ENCODE measurements at places on chromosomes 6 and 20. TPM values are rescaled to one million over a fixed set of nuclear protein-coding genes. Genes with fewer than 3 reads are reported as not detected.

DNA sequence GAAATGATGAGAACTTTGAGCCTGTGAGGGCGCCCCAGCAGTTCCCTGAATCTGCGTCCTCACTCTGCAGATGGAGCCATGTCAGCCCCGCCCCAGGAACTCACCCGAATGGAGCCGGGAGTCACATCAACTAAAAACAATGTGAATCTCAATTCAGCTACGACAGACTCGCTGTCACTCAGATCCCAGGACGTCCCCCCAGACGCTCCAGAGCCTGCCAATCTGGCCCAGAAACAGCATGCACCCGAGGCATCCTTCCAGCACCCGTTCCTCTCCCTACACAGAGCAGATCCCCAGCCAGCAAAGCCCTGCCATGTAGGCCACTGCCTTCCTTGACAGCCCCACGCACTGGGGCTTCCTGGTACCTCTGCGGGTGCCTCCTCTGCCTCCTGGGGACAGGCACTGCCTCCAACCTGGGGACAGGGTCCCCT lies 248.0 kb downstream of the TTLL2 start:
- no peak for DNase-seq

The TNNC2 gene
- total RNA-seq, result not detected

- DNase-seq, result no peak
Measured at GRCh38 chr6:32167154-32167760, 2.9 kb downstream of the EGFL8 start.

- no peak for DNase-seq
Measured at GRCh38 chr20:47263465-47264084, 92.9 kb downstream of the ZMYND8 start.

The CYP39A1 gene
- 0.66 TPM for total RNA-seq

The HCK gene
- total RNA-seq, result not detected

GRCh38 chr6:41428996-41429421 lies 93.6 kb downstream of the NCR2 start:
- peak; percentile 36 for DNase-seq

DNA sequence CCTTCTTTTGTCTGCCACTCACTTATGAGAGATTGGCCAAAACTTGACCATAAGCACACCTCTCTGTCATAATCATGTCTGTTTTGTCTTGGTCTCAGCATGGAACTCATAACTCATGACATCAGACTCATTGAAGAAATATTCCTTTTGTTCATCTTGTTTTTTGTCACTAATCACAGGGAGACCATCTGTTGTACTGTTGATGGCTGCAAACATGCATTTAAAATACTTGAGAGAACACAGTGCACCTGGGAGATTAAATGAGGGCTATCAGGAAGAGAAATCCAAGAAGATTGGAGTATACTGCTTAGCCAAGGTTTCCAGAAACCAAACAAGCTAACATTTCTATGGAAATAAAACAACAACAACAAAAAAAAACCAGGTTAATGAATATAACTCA lies 689.7 kb downstream of the EPM2A start:
- DNase-seq, result no peak

Measured in PC-3 (cell line).